ENCODE measurements at places on chromosomes 2 and 18.
A peak's percentile ranks its signal among the peaks of the same experiment; 100 is the strongest.

DNA sequence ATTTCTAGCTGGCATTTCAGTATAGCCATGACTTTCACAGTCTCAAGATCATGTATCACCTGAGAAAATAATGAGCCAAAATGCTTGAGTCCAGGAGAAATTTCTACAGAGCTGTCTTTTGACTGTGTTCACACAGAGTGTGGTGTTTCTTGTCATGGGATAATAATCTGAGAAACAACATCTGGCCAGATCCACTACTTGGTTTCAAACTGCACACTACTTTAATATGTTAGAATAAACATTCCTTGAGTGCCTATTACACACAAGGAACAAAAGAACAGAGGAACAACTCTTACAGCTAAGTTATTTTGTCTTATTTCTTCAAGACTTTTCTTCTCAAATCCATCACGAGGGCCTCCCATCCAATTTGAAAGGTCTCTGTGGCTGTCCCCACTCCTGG lies 108.3 kb downstream of the SS18 start:
- DNase-seq, result no peak

DNA sequence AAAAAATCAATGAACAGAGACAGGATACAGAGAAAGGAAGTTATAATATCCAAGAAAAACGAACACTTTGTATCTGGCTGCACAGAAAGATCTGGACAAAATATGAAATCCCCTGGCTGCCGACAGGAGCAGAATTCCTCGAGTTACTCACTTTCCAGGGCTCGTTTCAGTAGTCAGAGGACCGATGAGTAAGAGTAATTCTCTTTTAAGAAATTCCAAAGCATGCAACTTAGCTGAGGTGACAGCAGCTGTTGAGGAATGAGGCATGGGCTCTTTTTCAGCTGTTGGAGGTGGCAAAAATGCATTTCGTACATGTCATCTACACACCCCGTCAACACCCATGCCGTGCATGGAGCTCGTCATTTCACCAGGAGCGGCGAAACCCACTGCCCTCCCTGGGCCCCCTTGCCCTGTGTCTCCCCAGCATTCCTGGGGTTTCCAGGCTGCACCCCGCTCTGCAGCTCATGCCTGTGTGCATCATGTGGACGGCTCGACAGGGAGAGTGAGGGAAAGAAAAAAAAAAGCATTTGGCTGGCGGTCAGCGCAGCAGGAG lies 210.8 kb upstream of the SMIM21 start:
- no peak for DNase-seq

GRCh38 chr18:13653746-13654433 lies 72.5 kb downstream of the FAM210A start:
- DNase-seq, result no peak

- no peak for DNase-seq
Observed at GRCh38 chr18:37497853-37498518, 67.6 kb downstream of the CELF4 start.

DNA sequence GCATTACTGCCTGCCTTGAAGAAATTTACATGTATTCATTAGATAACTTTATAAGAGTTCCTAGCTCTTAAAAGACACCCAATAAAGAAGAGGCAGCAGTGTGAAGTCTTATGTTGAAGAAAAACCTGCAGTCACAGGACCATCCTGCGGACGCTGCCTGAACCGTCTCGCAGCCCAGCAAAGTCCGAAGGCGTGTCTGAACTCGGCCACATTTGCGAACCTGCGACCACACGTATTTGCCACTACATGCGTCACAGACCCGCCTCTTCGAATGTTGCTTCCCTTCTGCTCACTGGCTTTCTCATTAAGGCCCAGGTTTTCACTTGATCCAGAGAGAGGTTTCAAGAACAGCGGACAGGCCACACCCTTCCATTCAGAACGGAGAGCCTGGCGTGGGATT lies 41.2 kb downstream of the CNGA3 start:
- DNase-seq, result no peak

DNA sequence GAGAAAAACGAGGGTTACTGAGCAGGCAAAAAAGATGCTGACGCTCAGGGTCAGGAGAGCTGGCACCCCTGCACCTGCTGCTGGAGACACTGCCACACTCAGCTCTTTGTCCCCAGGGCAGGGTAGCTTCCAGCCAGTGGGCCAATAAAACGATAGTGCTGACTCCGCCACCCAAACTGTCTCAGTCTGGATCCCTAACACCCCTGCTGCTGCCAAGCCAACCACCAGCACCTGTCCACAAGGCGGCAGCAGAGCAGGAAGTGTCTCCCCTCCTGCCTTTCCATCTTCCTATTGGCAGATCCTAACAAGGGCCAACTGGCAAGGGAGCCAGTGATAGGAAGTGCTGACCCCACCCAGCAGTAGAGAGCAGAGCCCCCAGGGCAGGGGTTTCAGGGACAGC lies 531.5 kb upstream of the SALL3 start:
- DNase-seq, result no peak

- no peak for DNase-seq
Observed at GRCh38 chr18:49993299-49993698, 180.0 kb upstream of the ACAA2 start.

DNA sequence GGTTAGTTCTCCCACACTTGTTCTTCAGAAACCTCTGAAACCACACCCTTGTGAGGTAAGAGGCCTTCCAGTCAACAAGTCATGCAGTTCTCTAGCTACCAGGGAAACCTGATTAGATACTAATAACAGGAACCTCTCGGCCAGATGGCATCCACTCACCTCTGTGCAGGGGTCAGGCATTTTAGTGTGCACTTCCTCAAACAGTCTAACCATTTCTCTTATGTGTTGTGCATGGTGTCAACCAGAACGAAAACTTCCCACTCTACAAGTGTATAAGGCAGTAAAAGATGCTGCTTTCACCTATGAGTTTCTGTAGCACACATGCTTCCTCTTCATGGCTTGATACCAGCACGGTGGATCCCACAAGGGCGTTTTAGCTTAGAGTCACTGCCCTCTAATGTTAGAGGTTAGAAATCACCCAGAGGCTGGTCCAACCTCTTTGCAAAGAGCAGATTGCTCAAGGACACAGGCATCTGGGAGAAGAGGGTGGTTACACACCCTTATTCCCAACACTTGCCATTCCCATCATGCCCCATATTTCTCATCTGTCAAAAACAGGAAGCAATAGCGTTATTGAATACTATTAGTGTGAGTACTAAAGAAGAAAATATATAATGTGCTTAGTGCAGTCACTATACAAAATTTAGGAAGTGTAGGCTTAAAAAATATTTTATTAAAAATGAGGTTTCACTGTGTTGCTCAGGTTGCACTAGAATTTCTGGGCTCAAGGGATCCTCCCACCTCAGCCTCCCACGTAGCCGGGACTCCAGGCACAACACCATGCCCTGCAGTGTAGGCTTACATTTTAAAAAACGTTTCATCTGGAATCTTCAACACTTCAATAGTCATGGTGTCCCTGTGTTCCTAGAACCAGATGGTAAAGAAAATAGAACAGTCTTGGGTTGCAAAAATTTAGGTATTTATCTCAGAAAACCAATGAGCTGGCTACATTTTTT lies 34.5 kb upstream of the RAB31 start:
- DNase-seq, result peak; percentile 37

DNA sequence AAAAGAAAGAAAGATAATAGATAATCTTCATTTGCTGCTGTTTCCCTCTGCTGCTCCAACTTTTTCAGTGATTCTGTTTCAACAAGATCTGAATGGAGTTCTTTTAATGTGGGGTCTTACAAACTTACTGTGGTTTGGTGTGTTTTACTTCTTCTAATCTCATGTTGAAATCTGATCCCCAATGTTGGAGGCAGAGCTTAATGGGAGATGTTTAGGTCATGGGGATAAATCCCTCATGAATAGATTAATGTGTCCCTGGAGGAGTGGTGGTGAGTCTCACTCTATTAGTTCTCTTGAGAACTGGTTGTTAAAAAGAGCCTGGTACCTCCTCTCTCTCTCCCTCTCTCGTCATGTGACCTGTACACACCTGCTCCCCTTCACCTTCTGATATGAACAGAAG lies 442.4 kb downstream of the EPHA4 start:
- no peak for DNase-seq

- no peak for DNase-seq
Observed at GRCh38 chr2:121697108-121697631, 39.5 kb downstream of the NIFK start.

- no peak for DNase-seq
Observed at GRCh38 chr2:60000686-60001085, 552.8 kb downstream of the BCL11A start.

DNA sequence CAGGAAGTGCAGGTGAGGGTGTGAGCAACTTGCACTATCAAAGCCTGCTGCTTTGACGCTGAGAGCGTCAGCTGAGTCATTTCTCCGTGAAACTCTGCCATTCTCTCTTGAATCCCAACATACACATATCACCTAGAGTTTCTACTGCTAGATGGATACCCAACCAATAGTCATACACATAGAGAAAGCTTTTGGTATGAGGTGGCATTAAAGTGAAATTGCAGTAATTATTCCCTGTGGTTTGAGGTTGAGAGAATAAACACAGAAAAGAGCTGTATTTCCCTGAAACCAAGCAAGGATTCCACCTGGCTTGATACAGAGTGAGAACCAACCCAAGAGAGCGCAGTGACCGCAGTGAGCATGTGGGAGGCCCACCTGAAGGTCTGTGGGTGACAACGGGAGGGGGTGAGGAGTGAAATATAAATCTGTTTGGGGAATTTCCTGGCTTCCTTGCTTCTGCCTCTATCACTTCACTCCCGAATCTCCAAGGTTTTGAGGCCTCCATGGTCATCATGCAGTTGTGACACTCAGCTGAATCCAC lies 28.8 kb upstream of the TMEM18 start:
- DNase-seq, result peak; percentile 24

DNA sequence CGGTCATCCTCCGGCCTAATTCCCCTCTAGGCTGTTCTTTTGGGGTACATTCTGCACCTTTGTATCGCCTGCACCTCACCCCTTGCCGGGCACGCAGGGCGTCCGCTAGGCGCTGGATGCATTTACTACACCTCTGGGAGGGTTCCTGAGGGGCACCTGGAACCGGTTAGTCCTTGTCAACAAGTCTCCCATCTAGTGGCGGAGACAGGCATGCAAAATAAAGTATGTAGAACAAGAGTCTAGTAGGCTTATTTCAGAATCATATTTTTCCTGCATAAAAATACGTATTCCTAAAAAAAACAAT lies 705 bp upstream of the TEX261 start:
- peak; percentile 49 for DNase-seq

DNA sequence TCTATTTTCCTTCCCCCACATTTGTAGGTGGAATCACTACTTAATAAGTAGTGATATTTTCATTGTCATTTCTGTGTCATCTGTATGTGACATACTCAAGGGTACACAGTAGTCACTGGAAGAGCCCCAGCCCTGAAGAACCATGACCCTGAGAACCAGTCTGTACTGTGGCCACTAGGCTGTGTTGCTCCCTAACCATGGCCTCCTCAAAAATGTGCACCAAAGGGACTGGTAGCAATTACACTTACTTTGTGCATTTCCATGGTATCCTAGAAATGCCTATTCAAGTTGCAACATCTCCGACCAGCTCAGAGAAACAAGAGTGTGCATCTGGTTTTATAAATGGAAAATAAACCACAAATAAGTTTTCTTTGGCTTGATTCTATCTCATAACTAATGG lies 155.1 kb downstream of the DOCK10 start:
- no peak for DNase-seq

GRCh38 chr2:207499114-207499513 lies 30.6 kb upstream of the CREB1 start:
- DNase-seq, result no peak

GRCh38 chr2:222408684-222409083 lies 15.7 kb upstream of the SGPP2 start:
- no peak for DNase-seq

GRCh38 chr2:205133544-205133943 lies 548.8 kb upstream of the NRP2 start:
- DNase-seq, result no peak

DNA sequence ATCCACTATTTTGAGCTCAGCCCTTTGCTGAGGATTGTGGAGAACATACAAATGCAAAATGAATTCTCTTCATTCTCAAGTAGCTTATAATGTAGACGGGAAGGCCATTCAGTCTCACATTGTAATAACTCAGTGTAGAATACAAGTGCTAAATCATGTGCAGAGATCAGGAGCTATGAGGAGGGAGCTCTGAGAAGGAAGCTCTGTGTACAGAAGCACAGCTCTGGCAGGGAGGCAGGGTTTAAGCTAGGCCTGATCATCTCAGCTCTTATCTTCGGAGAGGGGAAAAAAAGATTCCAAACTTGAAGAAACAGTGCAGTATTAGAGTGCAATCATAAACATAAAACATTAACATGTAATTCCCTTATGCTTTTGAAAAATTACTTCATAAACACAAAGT lies 291.1 kb upstream of the SKOR2 start:
- no peak for DNase-seq

DNA sequence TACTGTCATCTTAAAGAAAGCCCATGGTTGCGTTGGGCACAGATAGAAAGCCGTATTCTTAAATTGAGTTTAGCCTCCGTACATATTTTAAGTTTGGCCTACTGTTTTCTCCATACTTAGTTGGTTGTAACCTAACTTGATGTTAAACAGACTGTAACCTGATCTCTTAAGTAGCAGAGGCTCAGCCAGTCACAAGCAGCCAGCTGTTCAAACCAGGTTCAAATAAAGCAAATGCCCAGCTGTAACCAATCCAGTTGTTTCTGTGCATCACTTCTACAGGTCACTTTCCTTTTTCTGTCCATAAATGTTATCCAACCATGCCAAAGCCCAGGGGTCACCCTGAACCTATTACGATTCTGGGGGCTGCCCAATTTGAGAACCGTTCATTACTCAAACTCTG lies 10.0 kb upstream of the THADA start:
- DNase-seq, result no peak

DNA sequence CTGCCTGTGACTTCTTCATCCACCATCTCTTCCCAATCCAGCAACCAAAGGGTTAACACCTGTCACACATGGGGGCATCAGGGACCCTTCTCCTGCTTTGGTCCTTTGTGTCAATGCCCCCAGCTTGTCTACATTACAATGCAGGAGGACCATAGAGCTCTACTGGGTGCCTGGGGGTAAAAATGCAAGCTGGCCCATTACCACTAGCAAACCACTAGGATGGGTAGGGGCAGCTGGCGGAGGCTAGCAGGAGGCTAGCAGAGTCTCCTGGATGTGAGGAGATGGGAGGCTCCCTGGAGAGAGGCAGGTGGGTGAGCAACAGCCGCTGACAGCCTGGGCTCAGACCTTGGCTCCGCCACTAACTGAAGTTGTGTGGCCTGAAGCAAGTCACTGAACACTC lies 153.4 kb upstream of the SKOR2 start:
- DNase-seq, result no peak

GRCh38 chr2:8566774-8567468 lies 114.9 kb upstream of the ID2 start:
- DNase-seq, result no peak

- no peak for DNase-seq
Observed at GRCh38 chr18:68215931-68216330, 499.0 kb downstream of the TMX3 start.

- no peak for DNase-seq
Observed at GRCh38 chr2:182166406-182166805, 180.8 kb downstream of the PPP1R1C start.

Measured in stimulated activated CD4-positive, alpha-beta T cell treated with anti-CD3 and anti-CD28 coated beads, Interleukin-1b, Interleukin-23, amount 100 ng/mL, for 48 hours (primary cell).